CD8-positive, alpha-beta memory T cell (primary cell): ENCODE measurements at places on chromosomes 6 and 20. TPM values are rescaled to one million over a fixed set of nuclear protein-coding genes. Genes with fewer than 3 reads are reported as not detected.
A peak's percentile ranks its signal among the peaks of the same experiment; 100 is the strongest.

DNA sequence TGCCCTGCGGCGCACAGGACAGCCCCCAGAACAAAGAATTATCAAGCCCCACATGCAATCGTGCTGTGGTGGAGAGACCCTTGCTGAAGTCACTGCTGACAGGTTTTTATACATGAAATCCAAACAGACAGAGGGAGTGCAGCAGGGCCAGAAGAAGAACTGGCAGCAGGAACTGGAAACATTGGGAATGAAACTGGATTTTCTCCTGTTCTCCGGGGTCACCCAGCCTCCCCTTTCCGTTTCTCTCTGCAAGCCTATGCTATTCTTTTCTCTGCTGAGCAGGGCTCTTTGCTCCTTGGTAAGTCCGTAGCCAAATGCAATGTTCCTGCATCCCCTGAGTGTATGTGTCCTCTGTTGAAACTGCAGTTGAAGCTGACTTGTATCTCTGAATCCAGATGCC, 63.5 kb upstream of the QKI start:
- H3K27me3 ChIP-seq: no peaks in the 10 kb centered on the region
- no peak for DNase-seq
- H3K27ac ChIP-seq: no peak overlapping the region
- no peak overlapping the region for H3K4me3 ChIP-seq
- no peaks in the 10 kb centered on the region for H3K36me3 ChIP-seq

- peaks cover 18% of the 10 kb centered on the region for H3K36me3 ChIP-seq
- peak overlapping the region; percentile 69 for H3K27ac ChIP-seq
- no peak for DNase-seq
These were observed 12.7 kb downstream of the DEF6 start for GRCh38 chr6:35310265-35310831.

PGBD1 gene
- 0.87 TPM for polyA plus RNA-seq

DNA sequence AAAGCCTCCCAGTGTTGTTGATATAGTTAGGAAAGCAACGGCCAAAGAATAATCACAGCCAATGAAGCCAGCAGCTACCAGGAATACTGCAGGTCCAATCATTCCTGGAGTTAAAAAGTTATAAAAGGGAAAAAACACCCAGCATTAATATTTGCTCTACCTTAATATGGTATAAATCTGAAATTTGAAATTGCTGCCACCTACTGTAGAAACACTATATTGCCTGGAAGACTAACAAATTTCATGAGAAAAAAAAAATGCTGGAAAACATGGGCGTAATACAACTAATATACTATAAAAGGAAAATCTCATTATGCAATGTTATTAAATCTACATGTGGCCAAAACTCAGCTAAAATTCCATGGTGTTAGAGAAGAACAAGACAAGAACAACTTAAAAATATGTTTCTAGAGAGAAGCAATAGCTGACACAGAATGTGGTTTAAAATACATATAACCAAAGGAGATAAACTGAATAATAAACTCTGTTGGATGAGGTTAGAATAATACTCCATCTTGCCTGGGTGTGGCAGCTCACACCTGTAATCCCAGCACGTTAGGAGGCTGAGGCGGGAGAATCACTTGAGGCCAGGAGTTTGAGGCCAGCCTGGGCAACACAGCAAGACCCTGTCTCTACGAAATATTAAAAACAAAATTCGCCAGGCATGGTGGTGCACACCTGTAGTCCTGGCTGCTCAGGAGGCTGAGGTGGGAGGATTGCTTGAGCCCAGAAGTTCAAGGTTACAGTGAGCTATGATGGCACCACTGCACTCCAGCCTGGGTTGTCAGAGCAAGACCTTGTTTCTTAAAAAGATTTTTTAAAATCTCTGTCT, 43.1 kb downstream of the SLC17A5 start:
- peaks cover 3% of the 10 kb centered on the region for H3K4me1 ChIP-seq
- peak; percentile 56 for DNase-seq
- no peak overlapping the region for H3K4me3 ChIP-seq
- H3K27ac ChIP-seq: no peak overlapping the region

DNA sequence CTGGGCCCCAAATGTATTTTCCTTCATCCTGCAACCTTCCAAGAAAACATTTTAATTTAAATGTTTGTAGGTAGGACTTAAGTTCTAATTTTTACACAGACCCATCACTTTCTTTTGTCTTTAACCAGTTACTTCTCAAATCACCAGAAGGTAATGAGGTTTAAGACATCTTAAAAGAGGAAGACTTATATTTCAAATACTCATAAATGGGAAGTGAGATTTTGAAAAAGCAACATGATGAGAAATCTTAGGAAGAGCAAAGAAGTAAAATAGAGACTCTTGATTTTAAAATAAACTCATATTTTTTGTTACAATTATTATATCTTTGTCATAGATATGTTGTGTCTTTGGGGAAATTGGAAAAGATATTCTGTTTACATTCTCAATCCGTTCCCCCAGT, 82.3 kb downstream of the SYNE1 start:
- H3K27ac ChIP-seq: no peak overlapping the region
- H3K4me3 ChIP-seq: no peak overlapping the region
- no peaks in the 10 kb centered on the region for H3K27me3 ChIP-seq
- H3K36me3 ChIP-seq: no peaks in the 10 kb centered on the region
- no peak for DNase-seq

GRCh38 chr20:57180954-57181353, 85.5 kb downstream of the BMP7 start:
- H3K27me3 ChIP-seq: no peaks in the 10 kb centered on the region
- no peaks in the 10 kb centered on the region for H3K36me3 ChIP-seq

CTCFL gene
- not detected for polyA plus RNA-seq

NOL4L gene
- polyA plus RNA-seq: 15.4 TPM

DNA sequence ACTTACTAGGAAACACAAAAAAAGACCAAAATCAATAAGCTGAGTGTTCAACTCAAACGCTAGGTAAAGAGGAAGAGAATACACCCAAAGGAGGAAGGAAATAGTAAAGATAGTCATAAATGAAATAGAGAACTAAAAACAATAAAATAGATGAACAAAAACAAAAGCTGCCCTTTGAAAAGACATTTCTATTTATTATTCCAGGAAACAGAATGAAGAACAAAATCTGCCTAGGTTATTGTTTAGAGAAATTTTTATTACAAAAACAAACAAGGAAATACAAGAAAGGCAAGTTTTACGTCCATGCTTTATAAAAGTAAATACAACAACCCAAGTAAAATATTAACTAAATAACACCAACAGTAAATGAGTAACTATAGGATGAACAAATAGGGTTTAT, 20.1 kb downstream of the HLA-DMB start:
- H3K4me3 ChIP-seq: no peak overlapping the region
- H3K4me1 ChIP-seq: no peaks in the 10 kb centered on the region
- no peaks in the 10 kb centered on the region for H3K36me3 ChIP-seq

- no peak within 1 kb of the TSS for H3K4me3 ChIP-seq
- peaks cover 15% of the 10 kb centered on the region for H3K27me3 ChIP-seq
- H3K27ac ChIP-seq: no peak within 1 kb of the TSS
- H3K4me1 ChIP-seq: no peaks in the 10 kb centered on the region
- H3K36me3 ChIP-seq: no peaks in the 10 kb centered on the region
- DNase-seq: no peak
These were observed at the start of gene PROKR2 for GRCh38 chr20:5316188-5317158. Gene PROKR2 (minus strand): TSS chr20:5316954. CDS start chr20:5314369, 2,585 bp downstream.

GRCh38 chr6:91029211-91029610, 442.3 kb upstream of the MAP3K7 start:
- DNase-seq: no peak
- H3K4me3 ChIP-seq: no peak overlapping the region
- no peaks in the 10 kb centered on the region for H3K36me3 ChIP-seq
- H3K27me3 ChIP-seq: no peaks in the 10 kb centered on the region

DNA sequence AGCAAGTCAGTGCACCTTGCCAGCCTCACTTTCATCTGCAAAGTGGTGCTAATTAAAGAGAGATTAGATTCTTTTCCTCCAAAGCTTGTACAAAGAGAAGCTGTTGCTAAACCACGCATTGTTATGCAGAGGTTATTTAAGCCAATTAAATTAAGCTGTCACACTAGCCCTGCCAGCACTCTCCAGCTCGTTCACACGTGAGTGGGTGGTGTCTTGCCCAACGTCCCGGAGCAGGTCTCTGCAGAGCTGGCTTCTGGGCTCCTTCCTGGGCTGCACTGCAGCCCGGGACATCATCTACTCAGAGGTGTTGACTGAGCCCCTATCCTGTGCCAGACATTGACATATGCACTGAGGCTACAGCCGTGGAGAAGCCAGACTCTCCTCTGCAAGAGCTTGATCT, 401.6 kb upstream of the SULF2 start:
- H3K27ac ChIP-seq: no peak overlapping the region
- no peaks in the 10 kb centered on the region for H3K4me1 ChIP-seq
- H3K27me3 ChIP-seq: no peaks in the 10 kb centered on the region
- no peak for DNase-seq
- no peak overlapping the region for H3K4me3 ChIP-seq
- H3K36me3 ChIP-seq: no peaks in the 10 kb centered on the region

KIAA0408 gene
- 0.76 TPM for polyA plus RNA-seq

CDYL gene
- 7.5 TPM for polyA plus RNA-seq

GABRR1 gene
- polyA plus RNA-seq: not detected

GRCh38 chr6:135665935-135666334, 168.4 kb upstream of the AHI1 start:
- H3K27ac ChIP-seq: no peak overlapping the region
- H3K27me3 ChIP-seq: no peaks in the 10 kb centered on the region
- no peak overlapping the region for H3K4me3 ChIP-seq

DNA sequence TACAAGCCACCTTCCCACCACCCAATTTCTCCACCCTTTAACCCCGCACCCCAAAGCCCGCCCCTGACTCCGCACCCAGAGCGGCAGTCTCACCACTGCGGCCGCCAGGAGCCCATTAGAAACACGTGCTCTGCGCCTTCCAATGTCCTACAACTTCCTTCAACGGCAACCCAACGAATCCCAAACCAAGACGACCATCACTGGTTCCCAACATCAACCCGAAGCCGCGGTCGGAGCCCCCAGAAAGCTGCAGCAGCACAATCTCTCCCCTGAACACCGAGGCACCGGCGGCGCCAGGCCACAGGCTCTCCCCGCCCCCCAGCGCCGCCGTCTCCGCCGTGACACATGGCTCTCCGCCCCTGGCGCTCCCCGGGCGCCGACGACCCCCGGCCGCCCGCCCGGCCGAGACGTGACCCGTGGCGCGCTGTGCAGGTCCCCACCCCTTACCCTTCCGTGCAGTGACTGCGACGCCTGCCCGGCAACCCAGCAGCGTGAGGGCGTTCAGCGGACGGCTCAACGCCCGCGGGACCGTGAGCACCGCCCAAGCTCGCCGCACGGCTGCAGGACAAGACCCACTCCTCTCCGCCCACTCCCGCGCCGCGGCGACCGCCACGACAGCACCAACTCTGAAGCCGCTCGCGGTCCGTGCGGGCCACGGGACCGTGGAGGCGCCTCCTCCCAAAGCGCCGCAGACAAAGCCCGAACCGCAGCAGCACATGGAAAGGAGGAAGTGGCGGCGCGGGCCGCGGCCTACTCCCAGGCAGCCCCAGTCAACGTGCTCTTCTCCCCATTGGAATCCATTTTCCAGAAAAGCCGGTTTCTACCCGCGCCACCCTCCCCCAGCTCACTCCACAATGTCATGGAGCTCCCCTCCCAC, 551 bp downstream of the SYNCRIP start:
- peaks cover 17% of the 10 kb centered on the region for H3K36me3 ChIP-seq
- peak; percentile 55 for DNase-seq
- peak overlapping the region; percentile 96 for H3K27ac ChIP-seq
- H3K4me3 ChIP-seq: peak overlapping the region; percentile 92

DNA sequence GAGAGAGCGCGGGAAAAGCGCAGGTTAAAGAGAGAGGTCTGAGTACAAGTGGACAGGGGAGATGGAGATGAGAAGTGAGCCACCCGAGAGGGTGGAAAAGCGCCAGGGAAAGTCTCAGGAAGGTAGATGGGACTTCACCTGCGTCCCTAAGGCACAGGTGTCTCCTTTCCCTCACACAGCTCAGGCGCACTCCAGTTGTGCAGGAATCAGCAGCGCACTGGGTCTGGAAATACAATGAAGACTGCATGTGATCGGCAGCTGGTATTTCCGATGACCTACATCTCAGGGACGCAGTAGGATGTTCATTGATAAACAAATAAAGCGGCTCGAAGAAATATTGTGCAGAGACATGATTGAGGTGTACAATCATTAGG, 432 bp upstream of the KHDRBS2 start:
- no peak overlapping the region for H3K4me3 ChIP-seq
- H3K27ac ChIP-seq: no peak overlapping the region
- no peaks in the 10 kb centered on the region for H3K36me3 ChIP-seq

TMEM200A gene
- 1.5 TPM for polyA plus RNA-seq

- DNase-seq: no peak
- H3K27ac ChIP-seq: no peak overlapping the region
- no peaks in the 10 kb centered on the region for H3K36me3 ChIP-seq
These were observed 32.4 kb downstream of the WRNIP1 start for GRCh38 chr6:2797564-2798031.

GNMT gene
- not detected for polyA plus RNA-seq

DNA sequence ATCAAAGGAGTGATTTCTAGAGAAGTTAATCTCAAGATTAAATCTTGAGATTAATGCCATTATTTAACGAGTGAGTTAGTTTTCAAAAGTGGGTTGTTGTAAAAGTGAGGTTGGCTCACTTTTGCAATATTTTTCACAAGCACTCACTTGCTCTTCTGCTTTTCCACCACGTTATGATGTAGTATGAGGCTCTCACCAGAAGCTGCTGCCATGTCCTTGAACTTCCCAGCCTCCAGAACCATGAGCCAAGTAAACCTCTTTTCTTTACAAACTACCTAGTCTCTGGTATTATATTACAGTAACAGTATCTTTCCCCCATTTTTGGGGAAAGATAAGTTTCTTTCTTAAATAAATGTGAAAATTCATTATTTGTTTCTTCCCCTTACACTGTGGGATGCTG, 227.6 kb upstream of the ZFP64 start:
- H3K27ac ChIP-seq: no peak overlapping the region
- H3K4me1 ChIP-seq: no peaks in the 10 kb centered on the region
- H3K4me3 ChIP-seq: no peak overlapping the region
- DNase-seq: no peak

- no peaks in the 10 kb centered on the region for H3K4me1 ChIP-seq
- H3K27ac ChIP-seq: no peak overlapping the region
- no peaks in the 10 kb centered on the region for H3K27me3 ChIP-seq
- H3K4me3 ChIP-seq: no peak overlapping the region
These were observed 219.5 kb downstream of the TFAP2C start for GRCh38 chr20:56848561-56848960.
